Frontal cortex (tissue), 4 donors: ENCODE measurements at places on chromosomes 1 and 21. TPM values are rescaled to one million over a fixed set of nuclear protein-coding genes. Genes with fewer than 3 reads are reported as not detected.

SYTL1 gene
- not detected for total RNA-seq

NPHS2 gene
- total RNA-seq, result not detected

OR2T11 gene
- not detected for total RNA-seq

GNG4 gene
- 31.0 TPM for total RNA-seq

CLEC20A gene
- total RNA-seq, result not detected

SLC16A1 gene
- total RNA-seq, result 60.3 TPM

VCAM1 gene
- 16.3 TPM for total RNA-seq

AMY1C gene
- not detected for total RNA-seq

ABCG1 gene
- total RNA-seq, result 13.0 TPM

AMY1B gene
- not detected for total RNA-seq

LRRC3 gene
- total RNA-seq, result 3.7 TPM

GJA8 gene
- total RNA-seq, result not detected

CYP4Z1 gene
- 0.41 TPM for total RNA-seq

AHCYL1 gene
- total RNA-seq, result 21.2 TPM

ATP1A4 gene
- not detected for total RNA-seq

PLEKHG5 gene
- total RNA-seq, result 24.9 TPM

PADI1 gene
- total RNA-seq, result not detected

LCE3D gene
- not detected for total RNA-seq

LAPTM5 gene
- 3.7 TPM for total RNA-seq

PYHIN1 gene
- not detected for total RNA-seq

ZNF593OS gene
- not detected for total RNA-seq

AKR7A2 gene
- total RNA-seq, result 21.6 TPM

ZSWIM5 gene
- 15.9 TPM for total RNA-seq

PLA2G4A gene
- 1.2 TPM for total RNA-seq

TIE1 gene
- total RNA-seq, result 6.9 TPM

C1QA gene
- 8.6 TPM for total RNA-seq

NUF2 gene
- 3.3 TPM for total RNA-seq

LCE2B gene
- total RNA-seq, result not detected
